H9 (cell line): ENCODE measurements at places on chromosomes 5 and 9.
A peak's percentile ranks its signal among the peaks of the same experiment; 100 is the strongest.

GRCh38 chr5:21623831-21624230 is 1229.3 kb downstream of the CDH12 start:
- no peak for DNase-seq

- no peak for DNase-seq
These were observed 60.2 kb downstream of the CRB2 start for GRCh38 chr9:123416176-123416575.

DNA sequence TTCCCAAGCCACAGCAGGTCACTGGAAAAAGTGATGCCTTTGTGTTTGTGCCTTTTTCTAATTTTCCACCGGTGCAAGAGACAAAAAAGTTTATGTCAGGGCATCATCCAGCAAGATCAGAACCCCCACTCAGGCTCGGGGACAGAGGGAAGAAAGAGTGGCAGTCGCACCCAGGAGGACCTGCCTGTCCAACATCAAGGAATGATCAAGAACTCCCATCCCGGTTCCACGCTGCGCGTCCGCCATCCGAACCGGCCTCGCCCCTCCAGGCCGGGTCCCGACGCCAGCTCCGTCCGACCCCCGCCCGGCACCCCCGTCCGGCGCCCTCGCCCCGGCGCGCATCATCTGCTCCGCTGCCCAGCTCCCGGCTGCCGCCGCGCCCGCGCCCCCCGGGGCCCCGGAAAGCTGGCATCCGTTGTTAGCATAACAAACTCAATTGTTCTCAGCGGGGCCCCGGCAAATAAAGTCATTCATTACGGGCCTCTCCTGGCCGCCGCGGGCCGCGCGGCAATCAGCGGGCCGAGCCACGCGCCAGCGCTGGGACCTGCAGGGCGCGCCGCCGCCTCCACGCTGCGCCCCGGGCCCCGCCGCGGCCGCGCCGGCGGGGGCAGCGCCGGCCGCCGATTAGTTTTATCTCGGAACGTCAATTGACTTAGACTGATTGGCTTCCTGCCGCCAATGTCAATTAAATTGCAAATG is 48.1 kb downstream of the PAX5 start:
- peak; percentile 63 for DNase-seq

GRCh38 chr5:1542781-1543180 is 19.0 kb upstream of the LPCAT1 start:
- no peak for DNase-seq

DNA sequence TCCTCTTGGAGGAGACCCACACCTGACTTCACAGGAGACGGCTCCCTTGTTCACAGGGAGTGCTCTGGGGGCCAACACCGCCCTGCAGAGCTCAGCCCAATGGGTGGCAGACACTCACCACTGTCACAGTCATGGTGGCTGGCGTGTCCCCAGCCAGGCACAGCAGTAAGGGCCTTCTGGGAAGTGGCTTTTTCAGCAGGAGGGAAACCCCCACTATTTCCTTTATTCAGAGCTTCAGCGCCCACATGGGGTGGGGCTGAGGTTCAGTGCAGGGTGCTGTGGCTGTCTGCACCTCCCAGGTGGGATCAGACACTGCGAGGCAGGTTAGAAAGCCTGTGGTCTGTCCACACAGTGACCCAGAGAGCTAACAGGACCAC is 3.6 kb upstream of the SNAPC4 start:
- DNase-seq = no peak

DNA sequence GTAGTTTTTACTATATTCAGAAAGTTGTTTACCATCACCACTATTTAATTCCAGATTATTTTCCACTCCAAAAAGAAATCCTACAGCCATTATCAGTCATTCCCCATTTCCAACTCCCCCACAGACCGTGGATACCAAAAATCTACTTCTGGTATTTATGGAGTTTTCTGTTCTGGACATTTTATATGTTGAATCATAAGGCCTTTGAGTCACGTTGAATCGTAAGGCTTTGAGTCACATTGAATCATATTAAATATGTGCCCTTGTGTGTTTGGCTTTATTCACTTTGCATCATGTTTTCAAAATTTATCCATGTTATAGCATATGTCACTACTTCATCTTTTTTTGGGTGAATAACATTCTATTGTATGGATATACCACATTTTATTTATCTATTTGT is 454.1 kb upstream of the NUDT12 start:
- no peak for DNase-seq

- peak; percentile 27 for DNase-seq
These were observed 47.8 kb upstream of the SUSD3 start for GRCh38 chr9:93010704-93011103.

DNA sequence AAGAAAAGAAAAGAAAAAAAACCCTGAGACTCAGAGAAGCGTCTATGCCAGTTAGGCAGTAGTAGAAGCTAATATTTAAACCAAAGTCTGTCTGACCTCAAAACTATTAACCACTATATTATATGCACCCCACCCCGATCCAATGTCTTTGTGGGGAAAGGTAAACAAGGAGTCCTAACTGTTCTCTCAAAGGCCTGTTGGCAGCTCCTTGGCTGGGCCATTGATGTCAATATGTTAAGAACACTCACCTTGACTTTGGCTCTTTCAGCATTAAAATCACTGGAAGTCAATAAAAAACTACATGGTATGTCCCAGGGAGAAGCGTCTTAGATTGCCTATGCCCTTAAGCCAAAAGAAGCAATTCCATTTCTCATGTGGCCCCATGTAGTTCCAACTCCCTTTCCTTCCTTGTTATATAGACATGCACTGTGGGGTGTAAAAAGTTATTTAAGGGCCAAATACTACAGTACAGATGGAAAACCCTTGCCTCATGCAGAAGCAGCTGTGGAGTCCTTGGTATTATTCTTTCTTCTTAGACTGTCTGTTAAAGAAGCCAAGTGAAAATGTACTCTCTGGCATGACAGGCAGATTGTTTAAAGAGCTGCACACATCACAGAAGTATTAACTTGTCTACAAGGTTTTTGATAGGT is 308.6 kb upstream of the RPS23 start:
- DNase-seq = no peak

DNA sequence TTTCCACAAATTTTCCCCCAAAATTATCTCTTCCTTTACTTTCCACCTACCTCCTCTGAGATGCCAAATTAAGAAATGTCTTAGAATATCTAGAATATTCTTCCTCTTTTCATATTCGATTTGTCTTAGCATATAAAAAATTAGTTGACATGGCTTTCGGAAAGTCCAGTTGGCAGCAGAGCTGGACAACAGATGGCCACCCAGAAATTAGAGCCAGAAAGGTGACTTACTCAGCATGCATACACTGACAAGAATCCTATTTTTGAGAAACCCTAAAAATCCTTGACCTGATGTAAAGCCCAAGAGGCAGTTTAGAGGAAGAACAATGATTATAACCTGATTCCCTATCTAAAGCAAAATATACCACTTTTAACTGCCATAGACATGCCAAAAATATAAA is 22.0 kb downstream of the TMEM167A start:
- DNase-seq = no peak

- no peak for DNase-seq
These were observed 35.1 kb downstream of the B4GALT1 start for GRCh38 chr9:33131790-33132772.
